ENCODE measurements at places on chromosomes 7 and 10.

DNA sequence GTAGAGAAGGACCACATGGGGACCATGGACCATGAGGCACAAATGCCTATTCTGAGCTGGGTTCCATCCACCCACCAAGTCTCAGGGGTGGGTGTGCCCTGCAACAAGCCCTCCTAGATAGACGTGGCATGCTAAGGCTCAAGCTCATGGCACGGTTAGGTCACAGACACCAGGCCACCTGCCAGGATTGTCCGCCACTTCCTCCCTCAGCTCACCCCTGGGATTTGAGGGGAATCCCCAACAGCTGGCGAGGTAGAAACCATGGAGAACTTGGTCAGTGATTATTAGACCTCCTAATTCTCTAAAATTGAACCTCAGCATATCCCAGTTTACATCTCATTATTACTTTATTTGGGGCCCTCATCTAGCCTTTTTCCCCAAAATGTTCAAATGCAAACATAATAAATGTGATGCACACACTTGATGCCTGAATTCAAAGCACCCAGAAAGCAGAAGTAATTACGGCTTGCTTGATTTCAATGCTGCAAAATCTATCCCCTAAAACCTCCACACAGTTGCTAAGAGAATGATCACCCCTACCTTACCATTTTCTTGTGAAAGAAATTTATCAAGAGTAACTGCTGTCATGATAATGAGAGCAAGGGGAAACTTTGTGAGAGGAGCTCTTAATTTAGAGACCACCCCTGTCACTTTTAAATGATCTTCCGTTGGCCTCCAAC lies 366.6 kb upstream of the PFKP start:
- DNase-seq, result no peak

DNA sequence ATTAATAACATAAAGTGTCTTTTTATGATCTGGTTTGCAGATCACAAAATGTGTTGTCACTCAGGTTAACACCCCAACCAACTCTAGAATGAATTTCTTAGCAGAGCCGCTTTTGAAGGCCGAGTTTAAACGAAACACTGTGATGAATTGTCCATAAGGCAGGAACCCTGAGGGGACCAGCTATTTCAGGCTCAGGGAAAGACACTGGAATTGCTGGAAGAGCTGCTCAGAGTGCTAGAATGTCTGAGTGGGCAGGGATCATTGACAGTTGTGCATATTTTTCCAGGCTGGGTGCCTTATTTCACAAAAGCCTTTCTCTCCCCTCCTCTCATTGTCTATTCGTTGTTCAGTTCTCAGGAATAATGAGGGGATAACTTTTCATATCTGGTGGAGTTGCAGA lies 68.7 kb upstream of the PRKG1 start:
- DNase-seq, result no peak

- no peak for DNase-seq
These were observed 200.3 kb downstream of the CACNB2 start for GRCh38 chr10:18340496-18341051.

DNA sequence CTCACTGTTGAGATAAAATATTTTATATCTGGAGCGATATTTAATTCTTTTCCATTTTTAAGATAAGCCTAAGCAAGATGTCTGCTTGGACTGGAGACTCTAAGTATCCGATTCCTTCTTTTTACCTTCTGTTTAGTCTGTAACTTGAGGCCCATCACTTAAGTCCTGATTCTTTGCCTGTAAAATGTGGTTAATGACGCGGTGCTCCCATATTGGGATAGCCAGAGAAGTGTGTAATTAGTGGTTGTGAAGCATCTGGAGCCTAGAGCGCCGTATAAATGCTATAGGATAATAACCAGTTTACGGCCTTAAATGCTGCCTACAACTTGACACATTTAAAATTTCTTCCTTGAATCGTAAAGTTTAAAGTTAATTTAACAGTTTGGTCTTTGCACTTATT lies 132.9 kb downstream of the CHN2 start:
- DNase-seq, result no peak

DNA sequence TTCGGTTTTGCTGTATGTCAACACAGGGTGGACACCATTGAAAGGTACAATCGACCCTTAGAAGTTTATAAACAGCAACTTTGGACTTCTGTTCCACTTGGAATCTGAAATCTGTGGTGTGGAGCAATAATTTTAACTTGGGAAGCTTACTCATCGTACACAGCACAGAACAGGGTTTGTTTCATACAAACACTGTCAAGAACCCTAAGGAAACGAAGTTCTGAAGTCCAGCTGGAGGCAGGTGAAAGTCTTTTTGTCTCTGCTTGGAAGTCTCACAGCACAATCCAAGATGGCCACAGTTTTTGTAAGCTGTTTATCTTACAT lies 31.5 kb downstream of the NMT2 start:
- DNase-seq, result no peak

DNA sequence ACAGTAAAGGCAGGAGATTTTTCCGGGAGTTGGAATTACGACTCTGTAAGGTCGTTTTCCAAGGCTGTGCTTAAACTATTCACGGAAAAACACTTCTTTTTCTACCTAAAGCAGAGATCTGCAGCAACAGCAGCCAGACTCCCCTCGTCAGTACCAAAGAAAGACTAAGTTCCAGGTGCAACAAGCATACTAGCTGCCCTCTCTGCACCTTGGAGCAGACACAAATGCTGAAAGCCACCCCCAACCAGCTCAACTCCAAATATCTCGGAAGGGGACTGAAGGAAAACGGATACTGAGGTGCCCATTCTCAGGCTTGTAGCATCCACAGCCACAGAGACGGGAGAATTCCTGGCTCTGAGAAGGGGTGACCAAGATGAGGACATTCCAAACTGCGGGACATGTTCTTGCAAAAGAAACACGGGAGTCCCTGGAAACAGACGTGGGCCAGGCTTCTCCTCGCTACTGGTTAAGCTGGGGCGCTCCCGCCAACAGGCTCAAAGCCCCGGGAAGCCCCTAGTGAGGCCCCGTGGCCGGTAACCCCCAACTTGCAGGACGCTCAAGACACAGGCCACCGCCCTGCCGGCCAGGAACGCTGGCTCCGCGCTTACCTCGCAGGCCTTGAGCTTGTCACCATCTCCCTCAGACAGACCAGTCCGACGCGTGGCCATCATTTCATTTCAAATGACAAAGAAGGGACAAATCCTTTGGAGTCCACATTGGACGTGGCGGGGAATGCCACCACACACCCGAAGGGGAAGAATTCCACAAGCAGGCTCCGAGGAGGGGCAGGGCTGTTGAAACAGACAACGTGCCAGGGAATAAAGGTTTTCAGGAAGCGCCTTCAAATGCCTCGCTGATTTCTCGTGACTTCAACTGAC lies 2.2 kb downstream of the ARHGAP21 start:
- peak; percentile 53 for DNase-seq

DNA sequence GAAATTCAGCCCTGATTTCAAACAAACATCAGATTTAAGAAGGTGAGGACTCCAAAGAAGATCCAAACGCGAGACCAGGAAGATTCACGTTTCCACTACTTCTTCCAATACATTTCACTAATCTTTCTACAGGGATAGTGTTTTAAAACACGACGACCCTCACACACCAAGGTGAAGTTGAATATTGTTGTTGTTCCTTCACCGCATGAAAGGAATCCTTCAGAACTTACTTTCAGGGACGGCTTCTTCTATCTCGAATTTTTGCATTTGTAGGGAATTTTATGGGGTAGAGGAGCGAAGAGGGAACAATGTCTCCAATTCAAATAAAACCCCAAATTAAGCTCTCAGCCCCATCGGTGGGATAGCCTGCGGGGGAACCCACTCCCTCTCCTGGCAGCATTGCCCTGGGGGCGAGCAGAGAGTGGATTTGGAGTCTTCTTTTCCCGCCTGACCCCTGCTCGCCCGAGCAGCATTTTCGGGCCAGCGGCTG lies 1.5 kb upstream of the GATA3 start:
- DNase-seq, result no peak

- no peak for DNase-seq
These were observed 171.6 kb downstream of the CCDC3 start for GRCh38 chr10:12829831-12830390.

- no peak for DNase-seq
These were observed 50.0 kb upstream of the KCNMA1 start for GRCh38 chr10:77687621-77688020.
